ENCODE measurements at places on chromosomes 3 and 15. TPM values are rescaled to one million over a fixed set of nuclear protein-coding genes. Genes with fewer than 3 reads are reported as not detected.

- no peak for DNase-seq
Measured at GRCh38 chr3:71300951-71301393, 282.6 kb downstream of the FOXP1 start.

- DNase-seq, result no peak
Measured at GRCh38 chr3:141328286-141329166, 39.8 kb upstream of the ZBTB38 start.

The MORC1 gene
- total RNA-seq, result not detected

GRCh38 chr3:55859305-55859704 lies 372.2 kb upstream of the WNT5A start:
- no peak for DNase-seq

GRCh38 chr3:72116226-72116625 lies 331.3 kb upstream of the PROK2 start:
- no peak for DNase-seq

GRCh38 chr3:52670621-52671521 lies 14.8 kb downstream of the PBRM1 start:
- DNase-seq, result peak; percentile 95

Data from dermis blood vessel endothelial cell (primary cell).